T-cell (primary cell): ENCODE measurements at places on chromosomes 13 and 19.

DNA sequence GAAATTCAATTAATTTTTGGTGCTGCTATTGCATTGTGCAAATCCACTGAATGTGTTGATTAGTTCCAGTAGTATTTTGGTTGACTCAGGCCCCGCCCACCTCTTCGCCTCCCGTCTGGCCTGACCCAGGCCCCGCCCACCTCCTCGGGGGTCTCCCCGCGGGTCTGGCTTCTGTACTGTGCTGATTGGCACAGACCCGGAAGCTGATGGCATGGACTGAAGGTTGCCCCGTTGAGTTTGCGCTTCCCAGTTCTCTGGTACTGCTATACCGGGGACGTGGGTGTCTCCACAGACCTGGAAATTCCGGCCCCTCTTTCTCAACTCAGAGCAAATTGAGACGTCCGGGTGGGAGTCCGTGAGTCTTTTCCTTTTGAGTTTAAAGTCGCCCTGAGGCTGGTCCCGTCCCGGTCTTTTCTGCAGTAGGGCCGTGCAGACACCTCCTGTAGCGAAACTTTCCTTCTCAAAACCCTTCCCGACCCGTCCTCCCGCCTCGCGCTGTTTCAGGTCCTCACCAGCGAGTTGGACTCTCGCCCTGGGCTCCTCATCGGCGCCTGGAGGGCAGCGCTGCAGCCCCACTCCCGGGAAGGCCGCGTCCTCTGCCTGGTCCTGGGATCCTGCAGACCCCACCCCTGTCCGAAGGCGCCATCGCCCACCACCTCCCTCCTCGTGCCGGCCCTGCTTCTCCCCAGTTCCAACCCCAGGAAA is 14.8 kb downstream of the ZNF701 start:
- no peak for DNase-seq

DNA sequence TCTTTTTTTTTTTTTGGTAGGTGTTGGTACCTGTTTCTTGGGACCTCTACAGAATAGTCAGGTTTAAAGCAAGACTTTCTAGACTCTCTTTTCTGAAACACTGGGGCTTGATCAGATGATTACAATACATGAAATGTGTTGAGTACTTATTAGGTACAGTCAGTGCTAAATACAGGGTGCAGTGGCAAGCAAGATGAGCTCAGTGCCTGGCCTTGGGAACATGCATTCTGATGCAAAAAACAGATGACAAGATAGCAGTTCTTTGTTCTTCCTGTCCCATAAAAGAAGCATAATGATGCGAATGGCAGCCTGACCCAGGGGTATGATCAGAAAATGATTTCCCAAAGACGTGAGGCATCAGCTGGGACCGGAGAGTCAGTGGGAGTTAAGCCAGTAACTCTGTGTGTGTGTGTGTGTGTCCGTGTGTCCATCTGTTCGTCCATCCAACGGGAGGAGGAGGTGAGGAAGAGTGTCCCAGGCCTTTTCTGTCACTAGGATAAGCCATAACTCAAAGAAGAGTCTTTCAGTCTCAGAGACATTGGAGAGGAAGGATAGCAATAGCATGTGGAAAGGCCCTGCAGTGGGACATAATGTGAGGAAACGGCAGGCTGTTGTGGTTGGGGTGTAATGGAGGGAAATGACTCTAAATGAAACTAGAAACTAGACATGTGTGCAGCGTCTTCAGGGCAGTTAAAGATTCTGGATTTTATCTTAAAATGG is 32.2 kb downstream of the SLAIN1 start:
- DNase-seq: no peak

DNA sequence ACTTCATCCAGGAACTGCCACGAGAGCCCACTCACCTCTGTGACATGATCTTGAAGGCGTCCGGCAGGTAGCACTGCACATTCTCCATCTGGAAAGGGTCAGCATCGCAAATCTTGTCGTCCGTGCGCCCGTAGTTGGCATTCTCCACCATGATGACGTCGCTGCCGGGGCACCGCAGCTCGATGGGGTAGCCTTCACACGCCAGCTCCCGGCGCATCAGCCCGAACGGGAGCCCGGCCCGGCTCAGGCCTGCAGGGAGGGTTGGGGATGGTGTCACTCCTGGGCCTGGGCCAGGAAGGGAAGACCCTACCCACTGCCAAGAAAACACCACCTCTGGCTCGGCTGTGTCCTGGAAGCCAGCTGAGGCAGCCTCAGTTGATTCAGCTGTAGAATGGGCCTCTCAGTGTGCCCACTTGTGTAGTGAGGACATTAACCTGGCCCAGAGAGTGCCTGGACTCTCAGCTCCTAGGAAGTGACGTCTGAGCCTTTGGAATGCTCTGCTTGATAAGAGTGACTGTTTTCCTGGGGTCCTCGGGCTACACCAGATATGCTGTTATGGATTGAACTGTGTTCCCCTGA is 28.4 kb downstream of the ADGRL1 start:
- DNase-seq: no peak

DNA sequence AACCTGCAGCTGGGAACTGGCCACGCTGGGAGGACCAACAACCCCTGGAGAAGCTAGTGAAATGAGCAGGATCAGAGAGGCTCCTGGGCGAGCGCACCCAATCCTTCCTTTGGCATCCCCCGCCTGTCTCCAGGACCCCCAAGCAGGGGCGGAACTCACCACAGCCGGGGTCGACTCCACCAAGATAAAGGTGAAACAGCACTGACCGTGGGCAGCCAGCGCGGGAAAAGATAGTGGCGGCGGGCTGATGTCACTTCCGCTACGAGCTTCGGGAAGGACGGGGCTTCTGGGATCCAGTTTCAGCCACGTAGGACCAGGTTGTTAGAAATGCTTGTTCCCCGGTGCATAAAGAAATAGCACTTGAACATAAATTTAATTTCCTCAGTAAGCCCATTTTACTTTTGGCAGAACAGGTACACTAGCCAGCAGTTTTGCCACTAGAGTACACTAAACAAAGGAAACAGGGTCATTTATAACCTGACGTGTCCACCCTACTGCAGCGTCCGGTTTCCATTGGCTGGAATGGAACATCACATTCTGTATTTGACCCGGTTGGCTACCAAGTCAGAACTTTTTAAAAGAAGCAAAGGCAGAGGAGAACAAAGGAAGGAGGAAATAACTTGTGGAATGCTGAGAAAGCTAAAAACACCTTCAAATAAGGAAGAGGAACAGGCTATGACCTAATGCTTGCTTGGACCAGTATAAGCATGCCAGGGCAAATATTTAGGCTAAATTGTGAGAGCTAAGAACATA is 25.5 kb upstream of the ZNF562 start:
- no peak for DNase-seq

- no peak for DNase-seq
These were observed 230.5 kb downstream of the LACC1 start for GRCh38 chr13:44110091-44110621.

GRCh38 chr13:44431150-44431549 is 57.5 kb downstream of the SERP2 start:
- DNase-seq: no peak

GRCh38 chr19:33502521-33502920 is 19.1 kb downstream of the PEPD start:
- no peak for DNase-seq

DNA sequence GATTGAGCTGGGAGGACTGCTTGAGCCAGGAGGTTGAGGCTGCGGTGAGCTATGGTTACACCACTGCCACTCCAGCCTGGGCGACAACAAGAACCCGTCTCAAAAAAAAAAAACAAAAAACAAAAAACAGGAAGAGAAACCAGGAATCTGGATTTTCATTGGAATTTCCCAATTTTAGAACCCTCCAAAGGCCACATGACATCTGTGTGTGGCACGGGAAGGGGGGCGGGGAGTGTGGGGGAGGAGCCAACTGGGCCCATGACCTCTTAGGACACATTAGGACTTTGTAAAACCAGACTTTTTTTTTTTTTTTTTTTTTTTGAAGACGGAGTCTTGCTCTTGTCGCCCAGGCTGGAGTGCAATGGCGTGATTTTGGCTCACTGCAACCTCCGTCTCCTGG is 21.2 kb upstream of the MYDGF start:
- no peak for DNase-seq

DNA sequence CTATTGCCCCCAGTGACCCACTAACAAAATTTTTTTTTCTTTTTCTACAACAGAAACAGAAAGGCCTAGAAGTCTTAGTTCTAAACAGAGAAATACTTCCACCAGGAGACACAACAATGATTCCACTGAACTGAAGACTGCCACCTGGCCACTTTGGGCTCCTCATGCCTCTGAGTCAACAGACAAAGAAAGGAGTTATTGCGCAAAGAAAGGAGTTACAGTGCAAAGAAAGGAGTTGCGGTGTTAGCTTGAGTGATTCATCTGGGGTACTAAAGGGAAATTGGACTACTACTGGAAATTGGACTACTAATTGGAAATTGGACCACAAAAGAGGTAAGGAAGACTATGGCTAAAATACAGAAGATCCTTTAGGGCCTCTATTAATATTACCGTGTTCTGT is 116.6 kb downstream of the PCDH17 start:
- no peak for DNase-seq

GRCh38 chr19:3698974-3699740 is 1.1 kb downstream of the PIP5K1C start:
- peak; percentile 27 for DNase-seq

DNA sequence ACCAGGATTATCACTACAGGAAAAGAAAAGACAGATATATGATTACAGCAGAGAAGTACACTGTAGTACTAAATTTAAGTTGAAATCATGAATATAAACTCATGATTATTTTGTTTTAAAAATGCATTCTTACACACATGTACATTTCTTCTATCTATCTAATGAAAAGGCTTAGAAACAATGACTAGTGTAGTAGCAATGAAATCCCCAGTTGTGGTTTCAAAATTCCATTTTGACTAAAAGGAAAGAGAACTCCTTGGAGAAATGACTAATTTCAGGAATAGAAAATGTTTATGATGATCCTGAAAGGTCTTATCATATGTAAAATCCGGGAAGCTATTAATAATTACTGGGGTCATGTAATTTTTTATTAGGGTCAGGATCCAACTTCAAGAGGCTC is 195.0 kb upstream of the STARD13 start:
- no peak for DNase-seq

GRCh38 chr13:92317066-92317465 is 909.5 kb upstream of the GPC6 start:
- DNase-seq: no peak

DNA sequence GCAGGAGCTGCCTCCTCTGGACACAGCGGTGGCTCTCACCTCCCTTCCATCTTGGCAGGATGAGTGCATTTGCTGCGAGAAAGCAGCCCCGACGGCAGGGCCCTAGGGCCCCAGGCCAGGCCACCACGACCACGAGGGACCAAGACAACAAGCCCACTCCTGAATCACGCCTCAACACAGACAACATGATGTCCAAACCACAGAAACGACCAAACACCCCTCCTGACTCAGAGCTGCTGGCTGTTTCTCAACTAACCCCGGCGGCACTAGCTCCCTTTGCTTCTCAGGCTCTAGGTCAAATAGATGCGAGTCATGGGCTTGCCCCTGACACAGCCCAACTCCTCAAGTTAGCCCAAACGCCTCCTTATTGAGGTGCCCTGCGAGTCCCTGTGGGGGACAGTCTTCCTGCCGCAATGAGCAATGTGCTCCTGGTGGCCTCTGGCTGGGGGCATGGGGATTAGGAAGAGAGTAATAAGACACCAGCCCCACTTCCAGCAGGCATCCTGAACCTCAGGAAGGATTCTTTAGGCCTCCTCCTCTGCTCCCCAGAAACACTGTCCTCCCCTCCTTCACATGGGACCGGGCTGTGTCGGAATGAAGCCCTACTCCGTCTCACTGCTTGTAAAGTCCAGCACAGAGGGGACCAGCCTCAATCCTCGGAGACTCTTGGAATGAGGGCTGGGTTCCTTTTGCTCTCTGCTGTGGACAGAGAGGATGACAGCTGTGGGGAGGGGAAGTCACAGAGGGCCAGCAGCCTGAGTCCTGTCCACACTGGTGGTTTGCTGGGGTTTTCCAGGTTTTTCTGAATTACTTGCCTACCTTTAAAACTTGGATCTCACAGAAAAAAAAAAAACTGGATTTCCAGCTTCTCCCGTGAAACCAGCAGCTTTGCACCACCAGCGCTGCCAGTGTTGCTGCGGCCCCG is 6.9 kb upstream of the ATF5 start:
- DNase-seq: no peak

GRCh38 chr19:2043961-2044708 is 6.9 kb downstream of the MKNK2 start:
- DNase-seq: no peak

DNA sequence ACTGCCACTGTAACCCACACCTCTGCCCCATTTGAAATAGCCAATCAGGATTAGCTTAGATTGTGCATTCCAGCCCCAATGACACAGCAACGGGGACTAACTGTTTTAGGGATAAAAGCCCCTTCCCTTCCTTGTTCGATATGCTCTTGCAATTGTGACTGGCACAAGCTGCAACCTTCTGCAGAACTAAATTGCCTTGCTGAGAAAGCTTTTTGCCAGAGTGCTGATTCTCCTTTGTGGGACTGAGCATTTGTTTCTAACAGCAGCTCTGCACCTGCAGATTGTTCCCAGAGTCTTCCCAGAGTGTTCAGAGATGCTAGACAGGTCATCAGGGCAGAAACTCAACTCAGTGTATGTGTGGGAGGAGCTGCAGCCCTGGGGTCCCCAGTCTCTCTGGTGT is 115.8 kb downstream of the ZNF675 start:
- DNase-seq: no peak

DNA sequence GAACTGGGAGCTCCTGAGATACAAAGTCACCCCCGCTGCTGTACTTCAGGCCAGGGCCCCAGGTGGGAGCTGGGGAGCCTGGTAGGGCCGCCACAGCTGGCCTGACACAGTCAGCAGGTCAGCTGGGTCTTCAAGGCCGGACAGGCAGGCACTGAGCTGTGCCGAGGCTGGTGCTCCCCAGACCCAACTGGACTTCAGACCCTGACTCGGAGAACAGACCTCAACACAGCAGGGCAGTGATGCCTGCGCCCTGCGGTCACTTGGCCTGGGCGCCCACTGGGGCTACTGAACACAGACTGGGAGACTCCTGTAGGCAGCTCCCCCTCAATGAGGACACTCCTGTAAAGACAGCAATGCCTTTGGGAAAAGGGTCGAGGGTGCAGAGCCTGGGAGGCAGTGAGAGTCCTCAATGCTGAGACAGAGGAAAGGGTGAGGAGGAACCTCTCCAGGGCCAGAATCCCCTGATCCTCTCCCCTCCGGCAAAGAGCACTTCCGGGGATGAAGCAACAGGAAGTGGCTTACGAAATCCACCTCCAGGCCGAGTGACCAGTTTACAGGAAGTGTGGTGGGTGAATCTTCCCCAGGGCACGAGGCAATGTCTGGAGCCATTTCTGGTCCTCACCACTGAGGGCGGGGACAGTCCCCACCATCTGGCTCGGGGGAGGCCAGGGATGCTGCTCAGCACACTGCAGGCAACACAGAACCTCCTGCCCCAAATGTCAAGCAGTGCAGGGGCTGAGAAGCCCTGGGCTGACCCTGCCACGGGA is 40.8 kb upstream of the ISYNA1 start:
- DNase-seq: peak; percentile 24

GRCh38 chr19:39078436-39079200 is 5.5 kb upstream of the ACP7 start:
- DNase-seq: no peak

- DNase-seq: no peak
These were observed 17.0 kb downstream of the SUGT1 start for GRCh38 chr13:52669677-52670076.
